Left kidney (tissue), 8 donors: ENCODE measurements at places on chromosomes 11 and 22. TPM values are rescaled to one million over a fixed set of nuclear protein-coding genes. Genes with fewer than 3 reads are reported as not detected.

DNA sequence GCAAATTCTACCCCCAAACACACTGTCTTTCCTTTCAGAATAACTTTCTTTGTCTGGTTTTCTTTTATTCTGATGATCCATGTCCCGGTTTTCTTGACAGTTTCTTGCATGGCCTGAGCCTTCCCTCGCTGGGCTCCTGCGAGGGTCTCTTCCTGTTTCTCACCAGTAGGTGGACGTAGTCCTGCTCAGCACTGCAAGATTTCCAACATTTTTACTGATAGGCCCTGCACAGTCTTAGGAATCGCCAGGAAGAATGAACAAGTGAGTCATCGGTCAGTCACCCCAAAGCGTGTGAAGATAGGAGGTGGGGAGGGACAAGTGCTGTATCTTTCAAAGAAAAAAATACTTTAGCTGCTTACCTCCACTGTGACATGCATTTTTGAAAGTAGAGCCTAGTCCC is 16.9 kb upstream of the KIRREL3 start:
- DNase-seq: no peak

DNA sequence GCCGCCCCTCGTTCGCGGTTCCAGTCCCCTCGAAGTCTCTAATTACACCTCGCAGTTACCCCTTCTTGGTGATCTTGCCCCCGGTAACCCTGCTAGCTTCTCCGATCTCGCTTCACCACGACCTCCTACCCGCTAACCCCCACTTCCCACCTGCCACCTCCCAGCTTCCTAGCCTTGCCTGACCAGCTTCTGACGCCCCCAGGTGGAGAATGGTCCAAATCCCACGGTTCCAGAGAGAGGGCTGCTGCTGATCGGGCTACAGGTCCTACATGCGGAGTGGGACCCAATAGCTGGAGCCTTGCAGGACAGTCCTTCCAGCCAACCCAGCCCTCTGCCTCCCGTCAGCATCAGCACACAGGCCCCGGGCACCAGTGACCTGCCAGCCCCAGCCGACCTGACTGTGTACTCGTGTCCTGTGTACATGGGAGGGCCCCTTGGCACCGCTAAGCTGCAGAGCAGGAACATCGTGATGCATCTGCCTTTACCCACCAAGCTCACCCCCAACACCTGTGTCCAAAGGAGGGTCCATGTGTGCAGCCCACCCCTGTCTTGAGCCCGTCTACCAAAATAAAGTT is 31.9 kb downstream of the RRP8 start:
- DNase-seq: no peak

Gene RIC3
- polyA plus RNA-seq: 21.0 TPM

Gene SMIM35
- 0.17 TPM for polyA plus RNA-seq

Gene C22orf23
- polyA plus RNA-seq: 5.9 TPM

Gene KRTAP5-9
- polyA plus RNA-seq: 1.2 TPM

Gene ATP5MG
- polyA plus RNA-seq: 383 TPM
